ENCODE measurements at places on chromosomes 13 and 19. TPM values are rescaled to one million over a fixed set of nuclear protein-coding genes. Genes with fewer than 3 reads are reported as not detected.

The GAPDHS gene
- not detected for polyA plus RNA-seq

The B3GLCT gene
- not detected for polyA plus RNA-seq

- DNase-seq: no peak
These were observed 729 bp upstream of the ARID3A start for GRCh38 chr19:925087-925525.

- DNase-seq: no peak
These were observed 214.7 kb downstream of the VWA8 start for GRCh38 chr13:41746259-41746658.

DNA sequence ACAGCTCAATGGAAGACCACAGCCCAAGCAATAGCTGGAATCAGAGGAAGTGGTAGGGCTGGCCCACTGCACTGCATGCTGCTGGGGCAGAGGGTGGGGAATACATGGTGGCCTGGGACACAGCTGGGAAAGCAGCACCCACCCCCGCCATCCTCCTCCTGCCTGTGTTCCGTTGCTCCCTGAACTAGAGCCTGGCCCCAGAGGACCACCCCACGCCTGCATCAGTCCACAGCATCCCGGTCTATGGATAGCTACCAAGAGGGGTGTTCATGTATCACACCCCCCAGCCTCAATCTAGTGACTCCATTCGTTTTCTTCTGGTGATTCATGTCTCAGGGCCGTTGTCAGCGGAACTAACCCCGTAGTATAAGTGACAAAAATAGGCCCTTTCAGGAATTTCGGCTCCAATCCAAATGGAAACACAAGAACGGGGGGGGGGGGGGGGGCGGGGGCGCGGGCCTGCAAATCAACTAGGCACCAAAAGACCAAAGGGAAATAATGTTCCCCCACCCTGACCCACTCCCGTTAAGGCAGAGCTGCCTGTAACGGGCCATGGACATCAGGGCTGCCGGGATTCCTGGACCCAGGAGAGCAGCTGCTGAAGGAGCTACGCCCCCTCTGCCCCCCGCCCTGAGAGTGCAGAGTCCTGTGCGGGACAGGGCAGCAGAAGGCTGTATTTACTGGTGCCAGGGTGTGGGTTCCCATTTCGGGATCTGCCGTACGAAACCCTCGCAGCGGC, 18.9 kb upstream of the EPHX3 start:
- DNase-seq: peak; percentile 54

GRCh38 chr13:110562696-110563462, 1.4 kb upstream of the RAB20 start:
- DNase-seq: no peak
